SJCRH30 (cell line): ENCODE measurements at places on chromosomes 1 and 21. TPM values are rescaled to one million over a fixed set of nuclear protein-coding genes. Genes with fewer than 3 reads are reported as not detected.
A peak's percentile ranks its signal among the peaks of the same experiment; 100 is the strongest.

PRAMEF17 gene
- total RNA-seq: not detected in 2 replicates

FTCD gene
- total RNA-seq: not detected in 2 replicates

B3GALT6 gene
- 32.4 and 33.4 TPM in 2 replicates for total RNA-seq

CRB1 gene
- 0.08 TPM in 1 of 2 replicates, not detected in the other for total RNA-seq

NPR1 gene
- 0.06 TPM in 1 of 2 replicates, not detected in the other for total RNA-seq

KIAA1614 gene
- 59.9 and 63.1 TPM in 2 replicates for total RNA-seq

STYXL2 gene
- total RNA-seq: 6.8 and 7.1 TPM in 2 replicates

DNA sequence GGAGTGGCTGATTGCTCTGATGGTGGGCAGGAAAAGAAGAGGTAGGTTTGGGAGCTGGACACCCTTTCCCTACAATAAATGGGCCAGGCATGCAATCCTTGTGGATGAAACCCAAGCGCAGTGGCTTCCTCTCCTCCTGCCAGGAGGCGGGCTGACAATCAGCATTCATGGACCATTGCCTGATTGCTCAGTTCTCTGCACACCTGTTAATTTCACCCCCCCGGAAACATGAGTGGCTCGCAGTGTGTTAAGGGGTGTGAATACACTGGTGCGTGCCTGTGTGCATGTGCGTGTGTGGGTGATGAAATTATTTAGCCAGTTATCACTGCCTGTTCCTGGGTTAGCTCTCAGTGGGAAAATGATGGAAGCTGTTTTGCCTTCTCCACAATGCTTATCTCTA is 310.7 kb downstream of the PCP4 start:
- DNase-seq: no peak

- DNase-seq: no peak
Measured at GRCh38 chr1:200473698-200474371, 64.0 kb upstream of the ZNF281 start.

- DNase-seq: peak; percentile 82
Measured at GRCh38 chr1:42146626-42147320, 6.4 kb upstream of the GUCA2B start.

- no peak for DNase-seq
Measured at GRCh38 chr1:183306317-183307042, 111.7 kb downstream of the NMNAT2 start.

DNA sequence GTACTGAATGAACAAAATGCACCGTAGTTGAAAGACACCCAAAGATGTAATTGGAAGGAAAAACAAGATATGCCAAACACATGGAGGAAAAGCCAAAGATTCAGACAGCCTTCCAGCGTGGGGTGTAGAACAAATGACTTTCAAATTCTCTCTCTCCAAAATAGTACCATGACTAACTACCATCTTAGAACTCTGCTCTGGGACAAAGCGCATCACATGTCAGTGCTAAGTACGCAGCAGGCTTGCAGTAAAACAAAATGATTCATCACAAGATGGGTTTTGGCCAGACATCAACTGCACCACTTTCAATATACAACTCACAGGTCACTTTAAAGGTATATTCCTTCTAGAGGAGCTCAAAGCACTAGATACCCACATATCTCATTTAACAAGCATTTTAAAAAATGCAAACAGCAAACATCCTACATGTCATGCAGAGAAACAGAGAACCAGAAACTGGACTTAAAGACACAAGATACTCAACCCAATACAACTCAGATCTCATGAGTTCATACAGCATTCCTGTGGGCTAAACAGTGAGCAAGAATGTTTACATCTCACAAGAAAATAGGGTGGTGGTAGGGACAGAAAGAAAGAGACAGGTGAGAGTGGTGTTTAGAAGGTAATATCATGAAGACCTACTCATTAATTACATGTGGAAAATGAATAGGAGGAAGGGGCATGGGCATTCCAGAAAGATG is 75.7 kb downstream of the BCAR3 start:
- DNase-seq: no peak

DNA sequence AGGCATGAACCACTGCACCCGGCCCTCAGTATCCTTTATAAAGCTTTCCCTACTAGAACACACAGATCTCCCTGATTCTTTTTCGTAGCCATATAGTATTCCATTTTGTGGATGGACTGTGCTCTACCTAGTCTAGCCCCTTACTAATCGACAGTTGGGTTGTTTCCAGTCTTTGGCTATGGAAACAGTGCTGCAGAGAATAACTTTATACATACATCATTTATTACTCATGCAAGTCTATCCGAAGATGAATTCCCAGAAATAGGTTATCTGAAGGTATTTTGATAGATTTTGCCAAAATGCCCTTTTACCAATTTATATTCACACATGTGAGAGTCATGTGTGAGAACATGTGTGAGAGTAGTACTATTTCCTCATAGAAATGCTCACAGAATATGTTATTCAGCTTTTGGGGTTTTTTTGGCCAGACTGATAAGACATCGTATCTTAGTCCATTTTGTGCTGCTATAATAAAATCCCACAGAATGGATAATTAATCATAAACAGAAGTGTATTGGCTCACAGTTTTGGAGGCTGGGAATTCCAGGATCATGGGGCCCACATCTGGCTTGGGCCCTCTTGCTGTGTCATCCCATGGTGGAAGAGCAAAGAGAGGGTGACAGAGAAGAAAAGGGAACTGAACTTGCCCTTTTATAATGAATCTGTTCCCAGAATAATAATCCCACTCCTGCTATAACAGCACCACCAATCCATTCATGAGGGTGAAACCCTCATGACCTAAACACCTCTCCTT is 17.3 kb upstream of the FGR start:
- DNase-seq: no peak

DNA sequence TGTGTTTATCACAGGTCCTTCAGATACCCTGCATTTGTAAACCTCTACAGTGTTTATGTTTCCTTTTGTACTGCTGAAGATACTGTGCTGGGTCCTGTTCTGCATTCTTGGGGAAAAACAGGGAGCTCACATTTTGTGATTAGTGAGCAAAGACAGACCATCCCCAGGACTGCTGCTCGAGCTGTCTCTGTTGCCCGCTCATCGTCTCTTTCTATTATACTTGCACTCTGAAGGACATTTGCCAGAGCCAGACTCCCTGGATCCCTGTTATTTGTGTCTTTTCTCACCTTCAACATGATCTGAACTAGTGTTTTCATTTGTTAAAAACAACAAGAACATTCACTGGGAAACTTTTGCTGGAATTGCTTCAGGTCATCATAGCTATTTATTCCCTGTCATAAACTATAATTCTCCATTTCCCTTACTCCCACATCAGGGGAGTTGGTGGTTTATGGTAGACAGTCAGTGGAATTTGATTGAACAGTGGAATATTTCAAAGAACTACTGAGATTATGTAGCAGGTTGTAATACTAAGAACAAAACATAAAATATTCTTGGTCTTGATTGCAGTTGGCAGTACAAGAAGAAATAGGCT is 53.0 kb downstream of the PRRX1 start:
- no peak for DNase-seq

GRCh38 chr21:45898781-45899180 is 82.8 kb upstream of the COL6A1 start:
- no peak for DNase-seq

DNA sequence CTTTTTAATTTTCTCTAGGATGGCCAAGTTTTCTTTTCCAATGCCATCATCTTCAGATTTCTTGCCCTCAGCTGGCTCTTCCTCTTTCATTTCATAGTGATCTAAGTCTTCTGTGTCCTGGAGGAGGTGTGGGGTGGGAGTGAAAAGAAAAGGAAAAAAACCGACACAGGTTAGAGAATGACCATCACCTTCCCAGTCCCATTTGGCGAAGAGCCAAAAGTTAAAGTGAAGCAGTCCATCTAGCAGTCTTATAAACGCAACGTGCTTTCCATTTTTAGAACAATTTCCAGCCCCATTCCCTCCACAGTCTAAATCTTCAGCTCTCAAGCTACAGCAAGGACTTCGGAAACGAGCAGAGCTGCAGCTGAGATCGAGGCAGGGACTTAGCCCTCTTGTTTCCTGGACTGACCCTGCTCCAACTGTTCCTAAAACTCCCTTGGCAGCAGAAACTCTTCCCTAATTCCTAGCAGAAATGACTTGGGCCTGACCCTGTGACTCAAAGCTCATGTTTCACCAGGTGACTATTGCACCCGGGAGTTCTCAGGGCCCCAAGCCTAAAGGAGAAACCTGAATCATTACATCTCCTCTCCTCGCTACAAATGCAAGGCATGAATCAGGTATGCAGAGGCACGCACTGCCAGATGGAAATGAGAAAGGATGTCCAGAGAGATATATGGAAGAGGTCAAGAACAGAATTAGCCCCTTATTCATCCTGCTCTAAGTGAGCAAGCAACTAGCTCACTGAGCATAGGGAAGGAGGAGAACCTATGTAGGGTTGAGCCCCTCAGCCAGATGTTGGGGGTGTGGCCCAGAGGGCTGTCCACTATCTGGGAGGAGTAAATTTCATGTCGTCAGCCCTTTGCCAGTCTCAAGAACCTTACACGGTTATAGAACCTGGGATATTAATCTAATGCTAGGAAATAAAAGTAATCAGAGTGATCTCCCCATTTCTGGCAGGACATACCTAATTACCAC is 5.1 kb downstream of the UBE2Q1 start:
- no peak for DNase-seq

DNA sequence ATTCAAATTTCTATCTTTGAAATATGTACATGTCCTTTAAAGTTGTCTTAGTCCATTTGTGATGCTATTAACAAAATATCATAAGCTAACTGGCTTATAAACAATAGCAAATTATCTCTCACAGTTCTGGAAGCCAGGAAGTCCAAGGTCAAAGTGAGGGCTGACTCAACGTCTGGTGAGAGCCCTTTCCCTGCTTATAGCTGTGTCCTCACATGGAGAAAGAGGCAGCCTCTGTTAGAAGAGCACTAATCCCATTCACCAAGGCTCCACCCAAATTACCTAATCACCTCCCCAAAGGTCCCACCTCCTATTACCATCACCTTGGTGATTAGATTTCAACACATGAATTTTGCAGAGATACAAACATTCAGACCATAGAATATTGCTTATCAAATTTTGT is 450.1 kb upstream of the BEND5 start:
- no peak for DNase-seq

- peak; percentile 12 for DNase-seq
Measured at GRCh38 chr1:192538407-192539296, 36.9 kb upstream of the RGS1 start.

DNA sequence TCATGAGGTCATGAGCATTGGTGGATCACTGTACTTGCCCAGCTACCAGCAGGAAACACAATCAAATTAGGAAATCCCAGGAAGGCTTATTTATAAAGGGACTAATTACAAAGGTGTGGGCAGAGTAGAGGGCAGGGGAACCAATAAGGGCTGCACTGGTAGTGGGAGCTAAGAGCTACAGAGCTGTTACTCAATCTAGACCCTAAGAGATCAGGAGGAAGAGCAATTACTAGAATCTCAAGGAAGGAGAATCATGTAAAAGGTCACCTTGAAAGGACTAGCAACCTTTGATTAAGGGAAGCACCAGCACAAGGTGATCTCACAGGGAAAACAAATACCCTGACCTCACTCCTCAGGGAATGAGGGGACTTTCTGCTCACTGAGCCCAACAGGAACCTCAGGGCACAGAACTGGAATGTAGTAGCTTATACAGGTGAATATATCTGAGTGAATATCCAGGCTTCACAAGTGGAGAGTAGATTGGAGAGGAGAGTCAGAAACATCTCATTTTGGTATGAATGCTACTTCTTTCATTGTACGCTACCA is 66.8 kb downstream of the SAMSN1 start:
- DNase-seq: no peak

DNA sequence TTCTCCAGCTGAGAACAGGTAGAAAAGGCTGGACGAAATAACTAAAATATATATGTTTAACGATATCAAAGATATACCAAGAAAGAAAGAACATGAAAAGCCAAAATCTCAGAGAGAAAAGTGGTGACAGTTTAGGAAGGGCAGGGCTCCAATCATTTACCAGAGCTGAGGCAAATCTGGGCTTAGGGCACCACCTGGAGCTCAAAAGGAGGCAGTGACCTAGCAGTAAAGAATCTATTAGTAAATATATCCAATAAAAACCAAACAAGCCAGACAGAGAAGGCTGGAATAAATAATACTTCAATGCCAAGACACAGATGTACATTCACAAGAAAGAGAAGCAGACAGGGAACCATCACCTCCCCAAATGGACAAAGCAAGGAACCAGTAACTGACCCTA is 43.5 kb downstream of the CHIA start:
- DNase-seq: peak; percentile 19

- DNase-seq: no peak
Measured at GRCh38 chr1:88979054-88979748, 13.2 kb downstream of the KYAT3 start.

DNA sequence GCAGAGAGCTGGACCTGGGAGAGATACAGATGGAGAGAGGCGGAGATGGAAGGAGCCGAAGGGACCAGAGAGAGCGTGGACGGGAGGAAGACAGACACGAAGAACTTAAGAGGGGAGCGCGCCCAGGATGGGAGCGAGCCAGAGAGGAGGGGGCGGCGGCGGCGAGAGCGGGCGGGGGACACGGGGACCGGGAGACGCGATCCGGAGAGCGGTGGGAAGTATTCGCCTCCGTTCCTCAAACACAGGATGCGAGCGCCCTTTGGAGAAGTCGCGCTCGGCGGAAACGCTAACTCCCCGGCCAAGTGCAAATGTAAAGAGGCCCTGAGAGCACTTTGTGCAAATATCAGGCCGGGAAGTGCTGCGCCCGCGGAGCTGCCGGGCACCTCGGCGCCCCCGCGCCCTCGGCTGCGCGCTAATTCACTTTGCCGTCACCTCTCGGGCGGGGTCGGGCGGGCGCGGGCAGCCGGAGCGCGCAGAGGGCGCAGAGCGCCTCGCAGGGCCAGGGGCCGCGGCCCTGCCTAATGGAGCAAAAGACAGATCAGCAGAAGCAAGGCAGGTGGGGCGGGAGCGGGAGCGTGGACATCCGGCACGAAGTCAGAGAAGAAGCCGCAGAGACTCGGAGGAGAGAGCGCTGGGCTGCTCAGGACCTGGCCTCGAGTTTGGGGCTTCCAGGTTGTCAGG is 281.2 kb downstream of the RRAGC start:
- no peak for DNase-seq

- DNase-seq: no peak
Measured at GRCh38 chr1:45787905-45788304, 15.5 kb upstream of the MAST2 start.

DNA sequence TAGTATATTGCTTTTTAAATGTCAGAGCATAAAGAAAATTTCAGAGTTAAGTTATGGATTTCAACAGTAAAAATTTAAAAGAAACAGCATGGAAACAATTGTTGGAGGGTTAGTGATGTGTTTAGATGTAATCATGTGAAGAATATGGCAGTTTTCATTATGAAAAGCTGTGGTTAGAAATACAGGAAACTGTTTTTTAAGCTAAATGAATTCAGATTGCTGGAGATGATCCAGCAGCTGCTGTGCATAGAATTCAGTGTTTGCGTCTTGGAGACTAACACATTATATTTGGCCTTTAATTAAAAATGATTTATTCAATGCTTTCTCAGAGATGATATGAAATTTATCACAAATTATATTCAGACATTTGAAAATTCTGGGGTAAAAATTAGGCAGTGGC is 273.6 kb upstream of the LRRC7 start:
- DNase-seq: no peak

DNA sequence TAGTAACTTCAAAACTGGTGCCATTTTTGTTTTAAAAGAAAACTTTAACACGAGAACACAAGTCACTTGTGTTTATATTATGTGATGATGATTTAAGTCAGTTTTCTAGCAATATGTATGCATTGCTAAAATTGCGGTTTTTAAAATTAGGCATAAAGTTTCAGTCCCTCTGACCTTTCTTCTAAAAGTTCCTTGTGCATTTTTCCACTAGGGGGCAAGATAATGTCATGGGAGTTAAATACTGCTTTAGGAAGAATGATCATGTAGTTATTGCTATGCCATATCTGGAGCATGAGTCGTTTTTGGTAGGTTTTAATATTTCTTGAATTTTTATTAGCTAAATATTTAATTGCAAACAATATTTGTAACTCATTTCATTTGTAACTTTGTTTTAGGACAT is 10.7 kb downstream of the CDC7 start:
- no peak for DNase-seq
